Right renal cortex interstitium (tissue), 3 donors: ENCODE measurements at places on chromosomes 4 and X. TPM values are rescaled to one million over a fixed set of nuclear protein-coding genes. Genes with fewer than 3 reads are reported as not detected.

The FGF16 gene
- polyA plus RNA-seq: 0.15 TPM

The BRS3 gene
- 0.04 TPM for polyA plus RNA-seq

The EPGN gene
- 0.75 TPM for polyA plus RNA-seq

GRCh38 chr4:53502094-53502493 lies 89.2 kb downstream of the LNX1 start:
- DNase-seq: no peak

DNA sequence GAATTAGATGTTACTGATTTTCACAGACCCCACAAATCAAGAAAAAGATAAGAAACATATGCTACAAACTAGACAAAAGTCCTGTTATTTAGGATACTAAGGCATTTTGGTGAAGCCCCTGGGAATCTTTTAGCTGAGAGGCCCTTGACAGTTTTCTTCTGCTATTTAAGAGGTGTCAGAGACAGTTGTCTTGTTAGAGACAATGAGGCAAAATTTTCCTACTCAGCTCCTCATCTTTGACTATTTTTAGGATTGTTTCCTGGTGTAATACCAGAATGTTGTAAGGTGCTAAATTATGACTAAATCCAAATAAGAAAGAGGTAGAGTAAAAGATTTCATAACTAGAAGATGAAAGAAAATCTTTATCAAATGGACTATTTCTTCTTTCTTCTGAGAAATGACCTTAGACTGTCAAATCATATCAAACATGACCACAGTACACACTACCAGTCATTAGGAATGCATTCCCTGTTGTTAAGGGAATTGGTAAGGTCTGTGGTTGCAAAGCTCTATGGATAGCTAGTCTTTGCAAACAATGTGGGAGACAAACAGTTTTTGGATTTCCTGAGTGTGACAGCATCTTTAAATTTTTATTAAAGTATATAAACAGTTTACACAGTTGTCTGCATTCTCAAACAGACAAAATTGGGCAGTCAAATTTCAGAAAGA lies 926.1 kb downstream of the ADGRL3 start:
- DNase-seq: no peak

GRCh38 chr4:38213083-38213805 lies 253.0 kb downstream of the PTTG2 start:
- no peak for DNase-seq
